ENCODE measurements at places on chromosomes 4 and X.

GRCh38 chr4:156169011-156169410 lies 215.3 kb upstream of the CTSO start:
- DNase-seq, result peak; percentile 84

GRCh38 chrX:50812995-50813842 lies 775 bp downstream of the SHROOM4 start:
- peak; percentile 21 for DNase-seq

DNA sequence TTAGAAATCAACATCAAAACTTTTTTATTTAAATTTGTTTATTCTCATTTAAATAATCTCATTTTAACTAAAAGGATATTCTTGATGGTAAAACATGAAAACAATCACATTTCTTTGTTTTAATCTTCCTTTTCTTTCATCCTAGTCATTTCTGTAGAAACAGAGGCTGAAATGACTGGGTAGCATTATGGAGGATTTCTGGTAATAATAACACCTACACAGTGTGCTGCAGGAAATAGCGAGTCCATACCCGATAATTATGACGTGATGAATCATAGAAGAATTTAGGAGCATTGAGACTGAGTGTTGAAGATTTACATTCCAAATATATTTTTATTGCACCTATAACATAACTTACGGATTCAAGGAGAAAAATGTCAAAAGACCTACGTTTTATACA lies 31.4 kb upstream of the BBS12 start:
- DNase-seq, result no peak

DNA sequence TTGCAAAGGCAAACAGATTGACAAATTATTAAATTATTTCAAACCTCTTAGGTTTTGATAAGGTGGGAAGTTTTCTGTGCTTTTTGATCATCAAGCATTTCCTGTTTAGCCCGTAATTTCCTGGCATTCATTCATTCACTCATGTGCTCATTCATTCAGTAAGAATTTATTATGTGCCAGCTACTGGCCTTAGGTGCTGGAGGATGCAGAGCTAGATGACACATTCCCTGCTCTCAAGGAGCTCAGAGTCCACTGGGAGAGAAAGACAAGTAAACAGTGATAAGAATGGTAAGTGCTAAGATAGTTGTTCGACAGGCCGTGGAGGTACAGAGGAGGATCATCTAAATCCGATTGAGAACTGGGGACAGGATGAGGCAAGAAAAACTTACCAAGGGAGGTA lies 153.0 kb downstream of the DCTD start:
- no peak for DNase-seq

DNA sequence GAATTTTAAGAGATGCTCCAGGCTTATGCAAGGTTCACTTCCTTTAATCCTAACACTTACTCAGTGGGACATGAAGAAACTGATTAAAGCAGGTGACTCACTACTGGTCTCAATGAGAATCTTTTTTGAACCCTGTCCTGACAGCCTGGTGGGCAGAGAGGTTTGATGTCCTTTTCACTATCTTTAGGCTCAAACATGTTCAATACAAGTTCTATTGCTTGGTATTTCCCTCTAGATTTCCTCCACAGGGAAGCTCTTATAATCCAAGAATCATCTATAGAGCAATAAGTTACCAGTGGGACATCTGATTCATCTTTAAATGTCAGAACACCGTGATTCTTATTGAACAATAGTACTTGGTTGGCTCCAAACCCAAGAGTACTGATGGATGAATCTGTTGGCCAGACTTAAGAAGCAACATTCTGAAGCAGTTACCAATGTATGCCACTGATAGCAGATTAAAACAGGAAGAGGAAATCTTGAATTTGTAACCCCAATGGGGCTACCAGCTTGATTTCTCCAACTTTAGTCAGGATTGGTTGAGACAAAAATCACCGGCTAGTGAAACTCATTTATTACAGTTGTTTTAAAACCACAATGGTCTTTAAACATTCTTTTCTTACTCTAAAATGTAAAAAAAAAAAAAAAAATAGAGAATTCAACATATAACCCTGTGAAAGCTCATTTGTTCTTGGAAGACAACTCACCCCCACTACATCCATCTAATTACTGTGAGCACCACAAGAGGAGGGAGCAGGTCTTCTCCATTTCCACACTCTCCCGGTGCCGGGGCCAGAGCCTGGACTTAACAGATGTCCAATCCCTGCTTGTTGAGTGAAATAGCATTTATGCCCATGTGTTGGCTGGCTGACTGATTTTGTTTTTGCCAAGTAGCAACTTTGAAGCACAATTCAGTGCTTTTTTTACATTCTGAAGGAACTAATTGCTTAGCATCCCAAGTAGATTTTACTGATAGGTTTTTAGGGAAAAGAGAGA lies 43.3 kb downstream of the FGFBP1 start:
- DNase-seq, result no peak

- peak; percentile 73 for DNase-seq
These were observed 636 bp upstream of the EOLA1 start for GRCh38 chrX:149540131-149540620.

DNA sequence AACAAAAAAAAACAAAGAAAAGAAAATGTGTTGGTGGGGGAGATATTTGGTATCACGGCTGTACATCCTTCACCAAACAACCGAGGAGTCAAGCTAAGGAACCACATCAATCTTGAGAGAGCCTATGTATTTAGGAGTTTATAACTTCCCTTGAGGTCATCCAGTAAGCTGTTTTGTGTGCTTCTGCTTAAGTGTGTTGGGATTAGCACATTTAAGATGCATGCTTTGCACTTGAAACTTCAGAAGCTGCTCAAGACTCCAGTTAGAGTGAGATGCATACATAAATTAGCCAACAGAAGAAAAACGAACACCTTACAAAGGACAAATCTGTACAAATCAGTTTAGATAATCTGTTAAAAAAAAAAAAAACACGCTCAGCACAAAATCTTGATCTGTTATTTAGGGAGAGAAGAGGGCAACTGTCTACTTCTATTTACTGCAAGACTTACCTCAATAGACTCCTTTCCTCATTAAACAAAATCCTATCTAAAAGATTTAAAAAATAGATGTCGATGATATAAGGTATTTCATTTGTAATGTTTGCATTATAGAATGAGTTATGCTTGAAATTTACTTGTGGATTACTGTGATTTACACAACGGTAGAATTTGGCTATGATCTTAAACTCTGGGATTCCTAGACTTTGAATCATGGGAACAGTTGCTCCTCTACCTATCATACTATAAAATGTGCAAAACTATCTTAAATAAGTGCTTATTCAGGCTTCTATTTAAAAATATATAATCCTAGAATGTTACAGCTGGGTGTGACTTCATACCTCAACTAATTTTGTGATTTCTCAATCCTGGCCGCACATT lies 53.8 kb upstream of the NAP1L5 start:
- DNase-seq, result no peak

- no peak for DNase-seq
These were observed 130.3 kb downstream of the GUCY2F start for GRCh38 chrX:109351557-109351956.

DNA sequence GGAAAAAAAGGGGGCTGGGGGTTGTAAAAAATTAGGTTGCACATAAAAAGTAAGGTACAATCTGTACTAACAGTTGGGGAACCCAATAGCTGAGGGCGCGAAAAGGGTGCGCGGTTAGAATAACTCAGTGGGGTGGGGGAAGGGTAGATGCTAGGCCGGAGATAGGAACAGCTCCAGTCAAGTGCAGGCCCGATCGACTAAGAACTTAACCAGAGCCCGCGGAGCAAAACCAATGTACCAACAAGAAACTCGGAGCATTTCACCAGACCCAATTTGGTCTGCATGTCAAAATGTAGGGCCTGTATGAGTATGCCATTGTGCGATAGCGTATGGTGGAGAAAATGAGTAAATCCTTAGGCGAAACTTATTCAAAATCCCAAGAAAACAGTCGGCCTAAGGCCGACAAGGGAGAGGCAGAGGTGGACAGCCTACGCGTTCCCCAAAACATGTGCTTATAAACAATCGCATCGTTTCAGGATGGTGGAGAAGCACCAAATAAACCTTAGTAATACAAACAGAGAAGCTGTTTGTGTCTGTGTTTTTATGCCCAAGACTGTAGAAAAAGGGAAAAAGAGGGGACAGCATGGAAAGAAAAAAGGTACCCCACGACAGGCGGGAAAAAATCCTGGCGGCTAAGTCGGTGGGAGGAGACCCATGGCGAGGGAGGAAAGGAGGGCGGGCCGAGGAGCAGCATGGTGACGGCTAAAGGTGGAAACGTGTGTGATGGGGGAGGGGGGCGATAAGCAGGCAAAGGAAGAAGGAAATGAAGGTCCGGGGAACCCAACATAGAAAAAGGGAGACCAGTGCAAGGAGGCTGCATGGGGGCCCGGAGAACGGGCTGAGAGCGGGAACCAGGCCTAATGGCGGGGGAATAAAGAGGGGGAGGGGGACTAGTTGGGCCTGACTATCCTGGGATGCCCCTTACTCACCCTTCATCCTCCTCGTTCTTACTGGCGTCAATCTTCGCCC lies 990 bp downstream of the HNRNPD start:
- peak; percentile 35 for DNase-seq

- no peak for DNase-seq
These were observed 36.1 kb downstream of the FRMPD4 start for GRCh38 chrX:12174358-12174757.

- no peak for DNase-seq
These were observed 102.6 kb downstream of the PDE5A start for GRCh38 chr4:119525771-119526712.

DNA sequence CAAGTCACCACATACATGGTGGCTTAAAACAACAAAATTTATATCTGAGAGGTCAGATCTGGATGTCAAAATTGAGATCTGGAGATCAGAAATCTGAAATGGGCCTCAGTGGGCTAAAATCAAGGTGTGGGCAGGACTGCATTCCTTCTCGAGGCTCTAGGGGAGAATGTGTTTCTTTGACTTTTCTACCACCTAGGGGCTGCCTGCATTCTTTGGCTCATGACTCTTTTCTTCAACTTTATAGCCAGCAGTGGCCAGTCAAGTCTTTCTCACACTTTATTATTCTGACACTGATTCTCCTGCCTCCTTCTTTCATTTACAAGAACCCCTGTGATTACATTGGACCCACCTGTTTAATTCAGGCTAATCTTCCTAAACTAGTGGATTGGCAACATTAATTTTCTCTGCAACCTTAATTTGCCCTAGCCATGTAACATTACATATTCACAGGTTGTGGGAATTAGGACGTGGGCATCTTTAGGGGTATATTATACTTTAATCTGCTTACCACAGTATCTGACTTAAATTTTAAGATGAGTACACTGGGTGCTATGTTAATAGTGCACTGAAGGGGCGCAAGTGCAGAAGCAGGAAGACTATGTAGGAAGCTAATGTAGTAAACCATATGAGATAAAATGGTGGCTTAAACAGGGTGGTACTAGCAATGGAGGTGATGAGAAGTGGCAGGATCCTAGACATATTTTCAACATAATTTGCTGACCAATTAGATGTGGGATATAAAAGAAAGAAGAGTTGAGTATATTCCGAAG lies 188.0 kb downstream of the SLC4A4 start:
- no peak for DNase-seq

DNA sequence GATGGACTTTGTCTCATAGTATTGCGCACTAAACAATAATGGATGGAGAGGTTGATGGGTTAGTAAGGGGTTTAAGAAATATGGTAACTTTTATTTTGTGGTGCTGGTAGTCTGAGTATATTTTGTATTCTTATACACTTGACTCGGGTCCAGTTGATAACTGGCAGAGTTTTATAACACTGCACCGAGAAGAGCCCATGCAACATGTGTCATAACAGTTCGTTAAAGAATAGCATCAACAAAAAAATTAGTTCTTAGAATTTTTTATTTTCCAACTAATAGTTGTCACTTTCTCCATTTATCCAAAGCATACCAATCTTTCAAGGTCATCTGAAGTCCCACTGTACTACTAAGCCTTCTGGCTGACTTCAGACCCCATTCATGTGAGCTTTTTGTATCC lies 175.1 kb downstream of the SOWAHB start:
- DNase-seq, result no peak

- DNase-seq, result no peak
These were observed 183.1 kb upstream of the ARX start for GRCh38 chrX:25198891-25199290.

DNA sequence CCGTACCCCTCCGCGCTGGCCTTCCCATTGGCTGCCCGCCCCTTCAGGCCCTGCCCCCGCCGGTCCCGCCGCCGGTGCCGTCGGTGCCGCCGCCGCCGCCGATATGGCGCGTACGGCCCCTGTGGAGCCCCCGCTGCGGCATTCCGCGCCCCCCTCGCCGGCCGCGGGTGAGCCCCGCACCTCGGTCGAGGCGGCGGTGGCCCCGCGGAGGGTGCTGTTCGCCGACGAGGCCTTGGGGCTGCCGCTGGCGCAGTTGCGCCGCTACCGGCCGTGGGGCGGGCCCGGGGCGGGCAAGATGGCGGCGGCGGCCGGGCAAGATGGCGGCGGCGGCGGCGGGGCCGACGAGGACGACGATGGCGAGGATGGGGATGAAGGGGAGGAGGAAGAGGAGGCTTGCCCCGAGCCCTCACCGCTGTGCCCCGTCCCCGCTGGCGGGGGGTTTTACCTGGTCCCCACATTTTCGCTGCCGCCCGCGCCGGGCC lies at the start of gene PPP1R3F:
TSS of gene PPP1R3F (plus strand) at position 27 of the 482 bp plus-strand sequence. CDS start at position 104, 77 bp downstream.
- DNase-seq, result no peak

GRCh38 chr4:145788755-145789154 lies 108.8 kb downstream of the C4orf51 start:
- no peak for DNase-seq

DNA sequence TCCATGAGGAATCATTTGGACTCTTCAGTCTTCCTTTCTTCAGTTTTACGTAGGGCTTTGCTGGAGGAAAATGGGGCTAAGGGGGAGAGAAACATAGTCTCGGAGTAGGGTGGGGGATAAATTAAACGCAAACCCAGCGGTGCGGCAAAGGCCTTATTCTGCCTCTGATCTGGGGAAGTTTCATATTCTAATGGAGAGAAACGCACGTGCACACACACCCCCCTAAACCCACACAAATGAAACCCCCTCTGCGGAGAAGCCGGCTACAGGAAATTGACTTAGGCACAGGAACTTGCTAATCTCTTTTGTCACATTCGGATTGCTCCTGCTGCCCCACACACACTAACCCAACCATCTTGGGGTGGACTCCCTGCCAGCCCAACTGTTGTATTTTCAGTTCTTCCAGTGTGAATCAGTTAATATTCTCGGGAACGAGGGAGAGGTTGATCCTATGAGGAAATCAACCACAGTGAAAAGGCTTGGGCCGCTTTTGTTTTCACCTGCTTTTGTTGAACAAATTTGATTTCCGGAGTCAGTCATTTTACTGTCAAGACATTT lies at the start of gene RHOH:
TSS of gene RHOH (plus strand) at position 308 of the 558 bp plus-strand sequence. CDS start 46,356 bp downstream, outside the sequence.
- DNase-seq, result no peak

DNA sequence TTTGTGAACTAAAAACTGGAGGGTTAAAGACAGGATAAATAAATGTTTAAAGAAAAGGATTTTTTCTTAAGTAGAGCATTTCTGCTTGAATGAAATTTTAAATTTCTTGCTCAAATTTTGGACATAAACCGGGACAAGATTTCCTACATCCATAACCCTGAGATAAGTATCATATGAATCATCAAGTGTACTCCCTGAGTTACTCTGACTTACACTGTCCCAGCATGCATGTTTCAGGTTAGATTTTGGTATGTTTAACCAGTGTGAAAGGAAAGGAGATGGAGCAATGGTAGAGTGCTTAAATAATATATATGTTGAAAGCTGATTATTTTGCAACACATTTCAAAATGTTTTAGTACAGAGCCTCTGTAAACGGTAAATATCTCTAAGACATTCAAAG lies 175.2 kb downstream of the ADGRL3 start:
- DNase-seq, result no peak

- DNase-seq, result no peak
These were observed 240.1 kb upstream of the NOCT start for GRCh38 chr4:138775489-138775888.

- peak; percentile 61 for DNase-seq
These were observed 1.2 kb downstream of the MSN start for GRCh38 chrX:65668377-65669310.
